Skin of body (tissue), 3 donors: ENCODE measurements at places on chromosomes 3 and 15.
A peak's percentile ranks its signal among the peaks of the same experiment; 100 is the strongest.

- no peak for DNase-seq
Measured at GRCh38 chr3:162670181-162670580, 1173.6 kb downstream of the OTOL1 start.

- no peak for DNase-seq
Measured at GRCh38 chr15:88992216-88992615, 79.0 kb upstream of the MFGE8 start.

GRCh38 chr15:47506329-47507100 is 210.8 kb upstream of the SEMA6D start:
- DNase-seq, result peak; percentile 79

DNA sequence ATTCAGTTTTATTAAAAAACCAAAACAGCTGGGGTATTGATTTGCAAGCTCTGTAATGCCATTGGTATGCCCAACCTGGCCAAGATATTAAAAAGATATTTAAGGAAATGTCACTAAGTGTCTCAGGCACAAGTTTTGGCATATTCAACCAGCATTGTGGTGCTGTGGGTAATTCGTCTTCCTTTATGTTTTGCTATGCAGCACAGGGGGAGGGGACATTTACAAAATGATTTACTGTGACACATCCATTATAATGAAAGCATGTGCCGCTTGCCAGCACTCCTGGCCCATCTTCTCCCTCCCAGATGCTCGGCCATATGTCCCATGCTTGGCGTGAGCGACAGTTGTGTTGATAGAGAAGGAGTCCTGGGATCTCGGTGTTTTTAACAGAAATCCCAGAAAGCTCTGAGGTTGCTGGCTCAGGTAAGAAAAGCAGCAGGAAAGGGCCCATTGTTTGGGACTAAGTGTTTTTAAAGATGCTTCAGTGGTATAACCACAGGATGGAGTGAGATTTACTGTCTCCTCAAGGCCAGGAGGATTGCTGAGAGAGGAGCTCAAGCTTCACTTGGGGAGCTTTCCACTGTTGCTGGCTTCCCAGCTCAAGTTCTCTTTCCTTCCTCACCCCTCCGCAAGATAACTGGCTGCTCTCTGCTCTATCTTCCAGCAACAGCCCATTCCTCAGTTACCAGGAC is 158.2 kb upstream of the TSC22D2 start:
- DNase-seq, result peak; percentile 44

- DNase-seq, result no peak
Measured at GRCh38 chr3:11143476-11143875, 10.8 kb upstream of the HRH1 start.

DNA sequence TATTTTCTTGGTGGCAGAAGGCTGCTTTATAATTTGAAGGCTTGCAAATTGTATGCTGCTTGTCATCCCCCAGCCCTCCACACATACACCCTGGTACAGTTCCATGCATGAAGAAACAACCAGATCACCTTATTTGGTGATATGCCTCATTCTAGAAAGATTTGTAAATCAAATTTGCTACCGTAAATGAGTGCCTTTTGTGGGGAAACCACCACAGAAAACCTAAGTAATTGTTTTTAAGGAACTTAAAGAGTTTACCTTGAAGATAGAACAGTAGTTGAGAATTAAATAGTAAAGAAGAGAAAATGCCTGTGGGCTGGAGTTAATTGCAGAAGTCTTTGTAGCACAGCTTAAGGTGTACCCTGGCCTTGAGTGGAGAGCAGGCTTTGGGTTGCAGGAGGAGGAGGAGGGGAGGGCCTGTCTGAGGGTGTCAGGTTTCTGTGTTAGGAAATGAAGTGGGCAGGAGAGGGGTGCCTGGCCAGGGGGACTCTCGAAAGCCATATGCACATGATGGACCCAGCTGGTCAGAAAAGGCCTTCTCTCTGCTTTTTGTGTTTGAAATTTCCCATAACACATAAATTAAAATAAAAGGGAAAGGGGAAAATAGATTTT is 6.9 kb downstream of the NIPA2 start:
- DNase-seq, result no peak
